Memory B cell (primary cell): ENCODE measurements at places on chromosomes 3 and 15.

GRCh38 chr15:41585127-41586047 lies 26.4 kb downstream of the TYRO3 start:
- peak overlapping the region; percentile 84 for H3K4me3 ChIP-seq
- peak; percentile 33 for DNase-seq
- H3K27ac ChIP-seq: no peak overlapping the region
- peaks cover 4% of the 10 kb centered on the region for H3K4me1 ChIP-seq
- peaks cover 19% of the 10 kb centered on the region for H3K27me3 ChIP-seq

- H3K27ac ChIP-seq: peak overlapping the region; percentile 41
- no peak for DNase-seq
- H3K36me3 ChIP-seq: no peaks in the 10 kb centered on the region
- H3K4me3 ChIP-seq: no peak overlapping the region
- H3K27me3 ChIP-seq: no peaks in the 10 kb centered on the region
These were observed 28.9 kb upstream of the DRD3 start for GRCh38 chr3:114207768-114208167.

DNA sequence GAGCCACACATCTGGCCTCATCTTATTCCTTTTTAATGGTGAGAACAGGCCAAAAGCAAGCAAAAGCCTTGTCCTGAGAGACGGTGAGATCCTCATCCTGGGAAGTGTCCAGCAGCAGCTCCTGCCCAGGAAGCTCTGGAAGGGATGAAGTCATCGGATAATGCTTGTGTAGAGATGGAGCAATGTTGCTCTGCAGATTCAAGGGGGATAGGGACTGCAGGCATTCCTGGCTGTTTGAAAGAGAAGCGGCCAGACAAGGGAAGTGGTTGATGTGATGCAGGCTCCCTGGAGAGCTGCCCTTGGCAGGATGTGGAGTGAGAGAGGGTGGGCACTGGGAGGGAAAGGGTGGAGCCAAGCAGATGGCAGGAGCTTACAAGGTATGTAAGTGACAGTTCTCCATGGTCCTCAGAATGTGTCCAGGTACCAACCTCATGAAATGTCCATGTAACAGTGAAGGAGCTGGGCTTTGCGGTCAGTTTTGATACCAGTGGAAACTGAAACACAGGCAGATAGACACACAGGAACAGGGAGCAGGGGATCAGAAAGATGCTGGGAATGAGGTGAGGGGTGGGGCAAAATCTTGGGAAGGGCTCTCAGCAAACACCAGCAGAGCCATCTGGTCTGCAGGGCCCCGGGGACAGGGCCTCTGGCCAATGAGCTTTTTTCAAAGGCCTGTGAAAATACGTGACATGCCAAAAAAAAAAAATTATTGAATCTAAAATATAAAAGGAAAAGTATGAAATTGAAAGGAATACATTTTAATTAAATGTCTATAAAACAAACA lies 32.2 kb upstream of the LACTB start:
- peaks cover 11% of the 10 kb centered on the region for H3K4me1 ChIP-seq
- no peak for DNase-seq
- H3K36me3 ChIP-seq: no peaks in the 10 kb centered on the region

DNA sequence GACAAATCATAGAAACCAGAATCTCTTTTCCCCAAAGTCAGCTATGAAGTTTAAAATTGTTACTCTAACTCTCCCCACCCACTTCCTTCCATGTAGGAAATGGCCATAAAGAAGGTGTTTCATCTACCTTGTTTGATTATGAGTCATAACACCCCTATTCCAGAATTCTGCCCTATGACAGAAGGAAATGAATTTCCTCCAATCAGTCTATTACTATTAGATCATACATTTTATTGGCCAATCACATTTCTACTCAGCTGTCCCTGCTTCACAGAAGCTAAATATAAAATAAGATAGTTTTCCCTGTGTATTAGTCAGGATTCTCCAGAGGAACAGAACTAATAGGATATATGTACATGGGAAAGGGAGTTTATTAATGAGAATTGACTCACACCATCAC lies 102.1 kb downstream of the TGFBR2 start:
- no peak overlapping the region for H3K4me3 ChIP-seq
- peaks cover 2% of the 10 kb centered on the region for H3K4me1 ChIP-seq
- H3K27me3 ChIP-seq: peaks cover 1% of the 10 kb centered on the region
- H3K27ac ChIP-seq: no peak overlapping the region
- peaks cover 2% of the 10 kb centered on the region for H3K36me3 ChIP-seq

GRCh38 chr15:34691034-34691433 lies 63.8 kb downstream of the GJD2 start:
- no peak overlapping the region for H3K4me3 ChIP-seq
- H3K4me1 ChIP-seq: no peaks in the 10 kb centered on the region
- H3K27me3 ChIP-seq: peaks cover 13% of the 10 kb centered on the region
- H3K36me3 ChIP-seq: no peaks in the 10 kb centered on the region
- H3K27ac ChIP-seq: no peak overlapping the region
- DNase-seq: no peak

DNA sequence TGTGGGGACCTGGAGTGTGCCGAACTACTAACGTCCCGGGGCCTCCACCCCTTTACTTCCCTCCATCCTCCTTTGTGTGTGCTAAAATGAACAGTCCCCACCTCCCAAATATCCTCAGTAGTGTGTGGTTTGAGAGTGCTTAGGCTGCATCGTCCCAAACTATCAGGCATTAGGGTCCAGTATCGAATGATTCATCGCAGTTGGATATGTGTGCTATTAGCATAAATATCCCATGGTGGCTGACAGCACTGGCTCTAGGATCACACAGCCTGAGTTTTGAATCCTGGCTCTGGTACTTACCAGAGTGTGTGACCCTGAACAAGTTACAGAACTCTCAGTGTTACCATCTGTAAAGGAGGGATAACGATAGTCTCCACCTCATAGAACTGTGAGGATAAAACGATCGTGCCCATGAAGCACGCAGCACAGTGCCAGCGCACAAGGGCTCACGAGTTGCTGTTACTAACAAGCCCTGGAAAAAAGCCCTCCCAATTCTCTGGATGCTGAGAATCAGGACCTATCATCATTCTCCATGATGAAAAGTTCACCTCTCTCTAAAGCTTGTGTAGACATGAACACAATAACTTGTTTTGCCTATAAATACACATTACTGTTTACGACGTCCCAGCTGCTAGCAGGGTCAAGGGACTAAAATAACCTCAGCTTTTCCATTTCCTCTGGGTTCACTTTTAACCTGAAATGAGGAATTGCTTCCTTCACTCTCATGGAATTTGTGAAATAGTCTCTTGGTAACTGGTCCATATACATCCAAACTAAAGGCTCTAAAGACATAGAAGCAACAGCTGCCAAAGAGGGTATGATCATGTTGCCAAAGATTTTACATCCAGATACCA lies 51.0 kb downstream of the VGLL4 start:
- H3K36me3 ChIP-seq: peaks cover 36% of the 10 kb centered on the region
- no peak for DNase-seq
- peak overlapping the region; percentile 14 for H3K27ac ChIP-seq

- no peaks in the 10 kb centered on the region for H3K36me3 ChIP-seq
- H3K4me1 ChIP-seq: no peaks in the 10 kb centered on the region
- no peaks in the 10 kb centered on the region for H3K27me3 ChIP-seq
- no peak for DNase-seq
- H3K4me3 ChIP-seq: no peak overlapping the region
- no peak overlapping the region for H3K27ac ChIP-seq
These were observed 101.5 kb downstream of the DUT start for GRCh38 chr15:48432688-48433087.
